ENCODE measurements at places on chromosomes 5 and 9.

DNA sequence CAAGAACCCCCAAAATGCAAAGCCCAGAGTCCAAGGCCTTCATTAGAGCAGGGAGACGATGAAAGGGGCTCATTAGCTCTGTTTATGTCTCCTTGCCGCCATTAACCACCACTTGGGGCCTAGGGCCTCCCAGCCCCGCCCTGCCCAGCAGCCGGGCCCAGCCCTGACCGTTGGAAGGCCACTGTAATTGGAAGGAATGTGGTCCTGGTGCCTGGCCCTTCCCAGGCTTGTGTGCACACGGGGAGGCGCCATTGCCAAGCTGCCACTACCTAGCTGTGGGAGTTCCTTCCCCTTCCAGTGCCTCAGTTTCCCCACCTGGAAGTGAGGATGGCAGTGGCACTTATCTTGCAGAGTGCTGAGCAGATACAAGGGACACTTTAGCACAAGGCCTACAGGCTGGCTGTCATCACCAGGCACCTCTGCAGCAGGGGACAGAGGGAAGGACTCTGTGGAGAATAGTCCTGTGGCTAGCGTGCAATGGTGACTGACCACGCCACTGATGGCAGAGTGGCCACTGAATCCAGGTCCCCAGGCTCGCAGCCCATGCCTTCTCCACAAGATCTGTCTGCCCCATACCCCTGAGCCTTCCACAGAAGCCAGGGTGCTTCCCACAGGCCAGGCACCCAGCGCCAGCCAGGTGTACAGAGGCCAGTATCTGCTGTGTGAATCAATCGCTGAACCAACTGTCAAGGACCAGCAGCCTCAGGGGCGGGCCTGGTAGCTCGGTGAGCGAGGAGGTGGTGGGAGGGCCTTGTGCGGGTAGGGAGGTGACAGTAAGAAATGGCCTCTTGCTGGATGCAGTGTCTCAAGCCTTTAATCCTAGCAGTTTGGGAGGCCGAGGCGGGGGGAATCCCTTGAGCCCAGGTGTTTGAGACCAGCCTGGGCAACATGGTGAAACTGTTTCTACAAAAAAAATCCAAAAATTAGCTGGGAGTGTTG is 20.8 kb downstream of the GBGT1 start:
- no peak for DNase-seq

DNA sequence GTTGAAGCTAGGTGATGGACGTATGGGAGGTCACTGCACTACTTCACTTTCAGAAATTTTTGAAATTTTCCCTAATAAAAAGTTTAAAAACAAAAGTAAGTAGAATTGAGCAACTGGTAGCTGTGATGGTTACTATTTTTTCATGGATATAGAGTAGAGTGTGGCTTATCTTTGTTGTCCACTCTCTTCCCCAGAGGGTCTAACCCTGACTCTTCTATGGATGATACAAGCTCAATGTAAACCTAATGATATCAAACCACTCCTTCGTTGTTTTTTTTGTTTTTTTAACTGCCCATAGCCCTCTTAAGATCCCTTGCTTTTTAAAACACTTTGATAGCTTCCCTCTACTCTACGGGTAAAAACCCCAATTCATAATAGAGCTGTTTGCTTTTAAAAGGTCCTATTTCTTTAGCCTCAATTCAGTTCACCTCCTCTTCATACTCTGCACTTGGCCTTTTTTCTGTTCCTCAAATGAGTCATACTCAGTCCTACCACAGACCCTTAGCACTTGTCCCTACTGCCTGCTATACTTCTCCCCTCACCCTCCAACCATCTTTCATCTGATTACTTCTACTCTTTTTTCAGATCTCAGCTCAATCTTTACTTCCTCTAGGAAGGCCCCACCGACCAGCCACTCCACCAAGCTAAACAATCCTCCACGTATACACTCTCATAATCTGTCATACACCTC is 2.6 kb downstream of the HDAC3 start:
- DNase-seq = no peak

GRCh38 chr9:108615152-108615551 is 240.6 kb downstream of the ACTL7B start:
- no peak for DNase-seq

DNA sequence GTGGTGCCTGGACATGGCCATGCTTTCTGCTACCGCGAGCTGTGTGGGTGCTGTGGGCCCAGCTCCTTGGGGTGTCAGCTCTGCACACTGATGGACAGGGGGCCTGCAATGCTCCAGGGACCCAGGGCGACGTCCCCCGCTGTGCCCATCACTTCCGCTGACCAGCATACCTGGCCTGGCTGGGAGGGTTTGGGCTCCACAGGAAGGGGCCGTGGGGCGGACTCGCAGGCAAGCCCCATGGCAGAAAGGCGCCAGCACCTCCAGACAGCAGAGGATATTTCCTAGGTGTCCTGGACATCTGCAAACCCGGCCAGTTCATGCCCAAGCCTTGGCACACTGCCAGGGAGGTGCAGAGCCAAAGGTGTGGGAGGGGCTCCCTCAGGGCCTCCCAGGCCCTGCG is 295.8 kb upstream of the IRX4 start:
- DNase-seq = no peak

- DNase-seq = no peak
These were observed 109.5 kb upstream of the CD180 start for GRCh38 chr5:67305913-67306710.

DNA sequence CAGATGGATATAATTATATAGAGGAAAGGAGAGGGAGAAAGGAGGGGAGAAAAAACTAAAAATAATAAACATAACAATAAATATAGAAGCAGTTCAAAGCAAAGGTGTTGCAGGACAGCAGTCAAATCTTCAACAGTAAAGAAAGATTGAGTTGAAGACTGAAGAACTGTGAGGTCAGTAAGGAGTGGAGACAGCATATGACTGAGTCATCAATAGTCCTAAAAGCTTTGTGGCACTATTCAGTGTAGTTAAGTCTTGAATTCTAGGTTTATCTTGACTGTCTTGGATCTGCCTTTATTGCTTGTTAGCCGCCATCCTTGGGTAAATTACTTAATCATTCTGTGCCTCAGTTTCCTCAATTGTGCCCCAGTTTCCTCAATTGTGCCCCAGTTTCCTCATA is 137.0 kb downstream of the MRPS30 start:
- DNase-seq = no peak

- DNase-seq = peak; percentile 62
These were observed 191.8 kb downstream of the MELK start for GRCh38 chr9:36764364-36765076.

DNA sequence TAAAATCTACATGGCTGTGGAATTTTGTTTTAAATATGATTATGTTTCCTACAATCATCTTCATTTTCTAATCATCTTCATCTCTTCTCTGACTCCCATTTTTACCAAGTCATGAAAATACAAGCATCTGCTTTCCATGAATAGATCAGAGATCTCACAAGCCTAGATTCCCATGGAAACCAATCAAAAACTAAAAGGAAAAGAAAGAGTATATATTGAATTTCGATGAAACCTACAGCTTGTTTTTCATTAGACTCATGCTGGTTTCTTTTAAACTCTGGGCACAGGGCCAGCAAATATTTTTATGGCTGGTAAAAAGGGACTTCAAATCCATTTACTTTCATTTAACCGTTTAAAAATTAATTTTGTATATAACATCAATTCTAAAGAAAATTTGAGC is 51.2 kb downstream of the INVS start:
- no peak for DNase-seq

GRCh38 chr9:95822583-95823431 is 52.7 kb upstream of the ERCC6L2 start:
- no peak for DNase-seq

GRCh38 chr9:124802426-124802825 is 25.5 kb downstream of the OLFML2A start:
- DNase-seq = no peak

DNA sequence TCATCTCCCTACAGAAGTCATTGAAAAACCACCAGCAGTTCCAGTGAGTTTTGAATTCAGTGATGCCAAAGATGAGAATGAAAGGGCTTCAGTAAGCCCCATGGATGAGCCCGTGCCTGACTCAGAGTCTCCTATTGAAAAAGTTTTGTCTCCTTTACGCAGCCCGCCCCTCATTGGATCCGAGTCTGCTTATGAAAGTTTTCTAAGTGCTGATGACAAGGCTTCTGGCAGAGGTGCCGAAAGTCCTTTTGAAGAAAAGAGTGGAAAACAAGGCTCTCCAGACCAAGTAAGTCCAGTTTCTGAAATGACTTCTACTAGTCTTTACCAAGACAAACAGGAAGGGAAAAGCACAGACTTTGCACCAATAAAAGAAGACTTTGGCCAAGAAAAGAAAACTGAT is 90.1 kb downstream of the MAP1B start:
- DNase-seq = no peak

DNA sequence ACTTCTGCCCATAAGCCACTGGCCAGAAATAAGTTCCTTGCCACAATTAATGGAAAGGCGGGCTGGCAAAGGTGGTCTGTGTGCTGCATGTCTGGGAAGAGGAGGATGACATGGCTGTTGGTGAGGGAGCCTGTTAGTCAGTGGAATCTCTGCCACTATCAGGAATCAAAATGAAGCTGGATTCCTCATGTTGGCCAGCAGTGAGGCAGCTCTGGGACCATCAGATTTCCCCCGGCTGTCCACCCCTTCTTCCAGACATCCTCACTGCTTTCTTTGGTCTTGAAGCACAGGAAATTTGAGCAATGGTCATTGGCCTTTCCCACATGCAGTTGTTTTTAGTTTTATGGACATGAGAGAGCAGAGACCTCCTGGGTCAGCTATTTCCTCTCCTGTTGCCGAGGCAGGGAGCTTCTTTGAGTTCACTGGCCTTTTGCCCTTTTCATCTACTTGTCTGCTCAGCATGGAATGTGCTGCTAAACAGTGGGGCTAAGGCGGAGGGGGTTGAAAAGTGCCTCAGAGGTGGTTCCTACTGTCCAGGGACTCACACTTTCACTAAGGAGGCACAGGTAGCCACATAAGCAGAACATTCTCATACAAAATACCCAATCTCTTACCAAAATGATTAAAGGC is 34.8 kb upstream of the NEURL1B start:
- DNase-seq = no peak

DNA sequence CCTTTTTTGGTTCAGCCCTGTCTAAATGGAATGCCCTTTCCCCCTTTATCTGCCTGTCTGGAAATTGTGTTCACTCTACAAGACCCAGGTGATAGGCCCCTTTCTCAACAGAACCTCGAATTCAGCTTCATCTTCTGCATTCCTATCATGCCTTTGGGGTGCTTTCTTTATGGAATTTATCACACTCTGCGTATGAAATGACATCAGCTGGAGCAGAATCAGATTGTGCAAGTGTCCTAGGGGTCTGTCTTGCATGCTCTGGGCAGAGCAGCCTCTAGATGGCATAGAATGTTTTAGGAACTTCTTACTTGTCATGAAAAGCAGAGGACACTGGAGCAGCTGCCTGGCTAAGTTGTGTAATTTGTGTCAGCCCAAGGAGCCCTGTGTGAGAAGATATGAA is 84.9 kb downstream of the ISL1 start:
- DNase-seq = no peak

- DNase-seq = no peak
These were observed 615.7 kb upstream of the ARRDC3 start for GRCh38 chr5:91998774-91999173.

DNA sequence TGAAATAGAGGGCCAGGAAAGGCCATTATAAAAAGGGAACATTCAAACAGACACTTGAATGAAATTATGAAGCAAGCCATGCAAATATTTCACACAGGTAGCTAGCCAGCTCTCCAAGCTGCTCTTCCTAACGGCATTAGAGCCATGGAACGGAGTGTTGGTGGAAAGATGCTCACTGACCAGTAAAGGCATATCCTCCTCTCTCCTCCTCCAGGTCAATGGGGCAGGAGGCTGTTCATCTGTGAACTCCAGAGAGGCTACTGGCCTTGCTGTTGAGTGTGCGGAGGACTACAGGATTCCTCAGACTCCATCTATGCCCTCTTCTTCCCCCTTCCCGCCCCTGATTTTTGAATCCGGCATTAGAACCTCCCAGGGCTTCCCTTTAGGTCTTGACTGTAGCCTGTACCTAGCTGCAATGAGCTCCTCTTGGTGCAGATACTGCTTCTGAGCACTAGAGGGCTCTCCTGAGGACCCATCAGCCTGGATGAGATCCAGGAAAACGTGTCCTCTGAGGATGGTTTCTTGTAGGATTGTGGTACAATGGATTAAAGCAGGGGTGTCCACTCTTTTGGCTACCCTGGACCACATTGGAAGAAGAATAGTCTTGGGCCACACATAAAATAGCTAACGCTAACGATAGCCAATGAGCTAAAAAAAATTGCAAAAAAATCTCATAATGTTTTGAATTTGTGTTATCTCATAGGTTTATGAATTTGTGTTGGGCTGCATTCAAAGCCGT is 162.2 kb downstream of the SREK1 start:
- peak; percentile 14 for DNase-seq

DNA sequence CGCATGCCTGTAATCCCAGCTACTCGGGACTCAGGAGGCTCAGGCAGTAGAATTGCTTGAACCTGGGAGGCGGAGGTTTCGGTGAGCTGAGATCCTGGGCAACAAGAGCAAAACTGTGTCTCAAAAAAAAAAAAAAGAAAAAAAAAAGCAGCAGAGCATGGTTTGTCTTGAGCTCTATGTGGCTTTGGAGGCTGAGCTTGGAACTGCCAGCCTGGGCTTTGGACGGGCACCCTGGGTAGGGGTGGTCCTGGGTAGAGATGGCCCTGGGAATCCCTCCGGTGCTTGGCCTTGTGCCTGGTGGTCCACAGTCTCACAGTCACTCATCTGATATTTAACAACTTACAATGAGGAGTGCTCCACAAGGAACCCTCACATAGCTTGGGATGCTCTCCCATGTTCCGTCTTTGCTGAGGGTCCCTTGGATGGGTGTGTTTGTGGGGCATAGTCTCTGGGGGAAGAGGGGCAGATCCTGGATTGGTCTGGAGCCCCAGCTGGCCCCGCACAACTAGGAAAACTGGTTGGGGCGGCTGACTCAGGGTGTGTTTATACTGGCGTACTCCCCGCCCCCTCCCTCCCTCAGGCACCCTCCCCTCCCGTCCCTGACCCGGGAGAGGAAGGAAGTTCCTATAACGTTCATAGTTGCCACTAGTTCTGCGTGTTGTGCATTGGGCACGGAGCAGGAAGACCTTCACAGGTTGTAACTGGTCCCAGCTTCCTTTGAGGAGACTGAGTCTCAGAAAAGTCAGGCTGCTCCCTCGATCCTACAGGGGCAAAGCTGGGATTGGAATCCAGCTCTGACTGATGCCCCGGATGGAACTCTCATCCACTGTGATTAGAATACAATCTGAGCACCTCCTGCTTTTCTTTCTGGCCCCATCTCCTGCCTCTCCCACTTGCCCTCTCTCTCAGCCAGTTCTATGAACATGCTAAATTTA is 11.2 kb downstream of the IER5L start:
- no peak for DNase-seq

DNA sequence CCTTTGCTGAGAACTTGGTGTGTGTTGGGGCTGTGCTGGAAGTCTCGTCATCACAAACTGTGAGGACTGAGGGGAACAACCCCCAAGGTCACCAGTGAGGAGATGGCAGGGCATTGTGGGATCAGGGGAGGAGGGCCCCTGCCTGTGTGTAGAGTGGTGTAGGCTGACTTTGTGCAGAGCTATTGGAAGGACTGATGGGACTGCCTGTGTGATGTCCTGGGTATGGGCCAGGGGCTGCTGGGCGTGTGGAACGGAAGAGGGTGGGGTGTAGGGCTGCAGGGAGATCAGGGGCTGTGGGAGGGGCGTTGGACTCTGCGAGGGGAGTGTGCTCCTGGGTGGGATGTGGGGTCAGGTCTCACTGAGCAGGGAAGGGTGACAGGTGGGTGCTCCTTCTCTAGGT is 3.6 kb downstream of the WNK2 start:
- DNase-seq = no peak

GRCh38 chr9:22682961-22683699 is 236.5 kb downstream of the DMRTA1 start:
- DNase-seq = no peak

GRCh38 chr9:77013932-77014596 is 5.4 kb upstream of the FOXB2 start:
- DNase-seq = no peak

GRCh38 chr9:129482521-129483414 is 138.1 kb downstream of the C9orf50 start:
- peak; percentile 59 for DNase-seq
